ENCODE measurements at places on chromosomes 3 and 15.

- no peak for DNase-seq
These were observed 2.9 kb downstream of the GALNT15 start for GRCh38 chr3:16177382-16177781.

DNA sequence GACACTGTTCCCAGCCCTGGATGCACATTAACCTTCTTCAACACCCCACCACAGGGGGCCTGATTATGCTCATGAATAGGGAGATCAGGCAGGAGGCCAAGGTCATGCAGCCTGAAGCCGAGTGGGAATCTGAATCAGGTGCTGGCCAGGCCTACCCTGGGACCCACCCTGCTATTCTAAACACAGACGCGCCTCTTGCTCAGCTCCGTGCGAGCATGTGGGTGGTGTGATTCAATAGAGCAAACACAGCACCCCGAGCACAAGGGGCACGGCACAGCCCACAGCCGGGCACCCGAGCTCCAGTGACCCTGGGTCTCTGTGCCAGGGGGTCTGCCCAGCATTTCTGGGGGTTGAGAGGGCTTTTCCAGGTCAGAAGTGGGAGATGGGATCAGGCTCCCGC, 24.6 kb upstream of the GRIP2 start:
- no peak for DNase-seq

- peak; percentile 99 for DNase-seq
These were observed 52.3 kb upstream of the PRR20G start for GRCh38 chr3:127339928-127340861.

- DNase-seq, result no peak
These were observed 25.8 kb downstream of the MKRN2 start for GRCh38 chr3:12582730-12583129.

DNA sequence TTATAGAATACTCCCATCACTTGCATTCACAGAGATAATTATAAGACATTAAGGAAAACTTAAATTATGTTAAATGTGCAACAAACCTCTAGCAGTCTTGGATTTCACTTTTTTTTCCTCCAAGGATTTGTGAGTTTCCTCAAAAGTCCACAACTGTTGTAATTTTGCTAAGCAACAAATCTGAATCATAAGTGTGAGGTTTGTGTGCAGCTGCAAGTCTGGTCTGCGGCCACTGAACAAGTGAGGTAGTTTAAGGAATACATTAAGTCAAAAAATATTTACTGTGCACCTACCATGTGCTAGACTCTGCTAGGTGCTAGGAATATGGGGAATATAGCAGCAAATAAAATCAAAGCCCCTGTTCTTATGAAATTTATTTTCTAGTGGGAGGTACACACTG, 70.2 kb downstream of the LRRC28 start:
- no peak for DNase-seq

DNA sequence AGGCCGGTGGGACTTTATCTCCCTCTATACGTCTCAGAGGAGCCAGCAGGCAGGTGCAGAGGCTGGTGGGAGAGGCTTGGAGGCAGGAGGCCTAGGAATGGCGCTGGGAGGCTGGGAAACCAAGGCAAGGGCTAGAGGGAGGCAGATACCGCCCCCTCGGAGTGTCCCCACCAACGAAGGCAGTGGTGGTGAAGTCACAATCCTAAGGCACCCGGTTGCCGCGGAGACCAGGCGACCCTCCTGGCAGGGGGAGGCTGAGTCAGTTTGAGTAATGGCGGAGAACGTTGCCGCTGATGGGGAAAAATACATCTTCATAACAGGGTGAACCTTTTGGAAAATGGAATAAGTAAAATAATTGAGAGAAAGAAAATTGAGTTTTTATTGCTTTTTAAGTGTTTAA, 29.9 kb upstream of the CACNA2D2 start:
- DNase-seq, result no peak

GRCh38 chr3:141851411-141851810, 25.0 kb upstream of the ATP1B3 start:
- DNase-seq, result no peak

DNA sequence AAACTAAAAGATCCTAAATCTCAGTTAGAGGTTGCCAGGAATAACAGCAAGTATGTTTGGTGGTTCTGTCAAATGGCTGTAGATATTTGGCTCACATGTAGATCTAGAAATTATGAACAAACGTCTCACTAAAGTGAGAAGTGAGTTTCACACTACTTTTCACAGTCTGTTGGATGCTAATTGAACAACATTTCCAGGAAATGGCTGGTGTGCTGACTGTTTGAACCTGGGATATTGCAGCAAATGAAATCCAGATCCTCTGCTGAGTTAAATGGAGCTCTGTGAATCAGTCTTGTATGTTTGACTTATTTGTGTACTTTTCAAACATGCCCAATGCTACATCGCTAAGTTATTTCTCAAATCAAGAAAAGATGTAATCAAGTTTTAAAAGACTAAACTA, 21.3 kb upstream of the RSL24D1 start:
- no peak for DNase-seq

- DNase-seq, result no peak
These were observed 143.5 kb downstream of the NUP210 start for GRCh38 chr3:13276438-13277195.

DNA sequence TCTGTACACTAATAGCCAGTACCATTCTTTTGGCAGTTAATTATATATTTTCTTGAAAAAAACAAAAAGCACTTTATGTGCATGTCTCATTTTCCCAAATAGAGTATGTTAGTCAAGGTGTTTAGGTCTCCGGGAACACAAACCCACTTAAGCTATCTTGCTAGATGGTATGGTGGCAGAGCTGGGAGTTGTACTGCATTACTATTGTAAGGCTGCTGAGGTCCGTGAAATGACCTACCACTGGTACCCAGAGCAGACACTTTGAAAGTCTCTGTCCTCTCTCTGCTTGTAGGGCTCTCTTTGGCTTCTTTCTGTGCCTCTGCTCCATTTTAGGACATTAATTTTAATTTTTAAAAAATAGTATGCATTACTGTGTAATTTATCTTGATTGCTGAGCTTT, 8.8 kb downstream of the TMOD3 start:
- no peak for DNase-seq

GRCh38 chr3:123031051-123031450, 3.5 kb upstream of the SEMA5B start:
- no peak for DNase-seq

DNA sequence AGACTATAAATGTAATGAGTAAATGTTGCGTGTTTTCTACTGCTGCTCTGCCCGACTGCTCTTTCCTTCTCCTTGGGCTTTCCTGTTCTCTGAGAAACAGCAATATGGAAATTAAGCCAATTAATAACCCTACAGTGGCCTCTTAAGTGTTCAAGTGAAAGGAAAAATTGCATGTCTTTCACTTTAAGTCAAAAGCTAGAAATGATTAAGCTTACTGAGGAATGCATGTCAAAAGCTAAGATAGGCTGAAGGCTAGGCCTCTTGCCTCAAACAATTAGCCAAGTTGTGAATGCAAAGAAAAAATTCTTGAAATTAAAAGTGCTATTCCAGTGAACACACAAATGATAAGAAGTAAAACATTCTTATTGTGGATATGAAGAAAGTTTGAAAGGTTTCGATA, 55.0 kb downstream of the ATP2C1 start:
- no peak for DNase-seq

- peak; percentile 44 for DNase-seq
These were observed 345.1 kb downstream of the IL5RA start for GRCh38 chr3:2765002-2765579.

- DNase-seq, result no peak
These were observed 109.1 kb downstream of the LPP start for GRCh38 chr3:188262913-188263683.

DNA sequence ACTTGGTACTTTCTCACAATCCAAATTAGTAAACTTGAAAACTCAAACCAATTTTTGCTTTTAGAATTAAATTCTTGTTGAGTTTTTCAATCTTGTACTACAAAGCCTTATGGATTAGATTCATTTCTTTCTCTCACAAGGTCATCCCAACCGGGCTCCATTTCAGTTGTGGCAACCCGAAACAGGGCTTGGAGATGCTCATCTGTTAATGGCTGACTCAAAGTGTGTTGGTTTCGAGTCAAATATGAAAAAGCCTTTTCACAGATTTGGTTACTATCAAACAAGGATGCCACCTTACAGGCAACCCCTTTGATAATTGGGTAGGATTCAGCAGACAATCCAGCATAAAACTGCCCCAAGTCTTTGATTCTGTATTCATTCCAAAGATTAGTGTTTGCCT, 1.8 kb downstream of the EPM2AIP1 start:
- DNase-seq, result no peak

- no peak for DNase-seq
These were observed 204.4 kb upstream of the RASGRP1 start for GRCh38 chr15:38768970-38769369.

DNA sequence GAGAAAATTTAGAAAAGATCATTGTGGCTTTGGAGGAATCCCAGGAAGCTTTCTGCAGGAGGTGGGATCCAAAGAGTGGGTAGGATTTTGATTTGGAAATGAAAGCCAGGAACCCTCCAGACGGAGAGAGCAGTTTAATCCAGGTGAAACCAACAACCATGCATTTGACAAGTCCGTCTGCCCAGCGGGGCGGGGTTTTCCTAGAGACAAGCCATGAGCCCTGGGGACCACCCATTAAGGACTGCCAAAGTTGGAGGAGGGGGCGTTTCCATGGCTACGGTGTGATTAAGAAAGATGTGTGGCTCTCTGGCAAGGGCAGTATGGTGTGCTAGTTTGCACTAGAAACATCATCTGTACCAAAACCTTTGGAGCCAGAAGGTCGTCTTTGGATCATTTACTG, 53.4 kb downstream of the SRGAP3 start:
- DNase-seq, result peak; percentile 98

DNA sequence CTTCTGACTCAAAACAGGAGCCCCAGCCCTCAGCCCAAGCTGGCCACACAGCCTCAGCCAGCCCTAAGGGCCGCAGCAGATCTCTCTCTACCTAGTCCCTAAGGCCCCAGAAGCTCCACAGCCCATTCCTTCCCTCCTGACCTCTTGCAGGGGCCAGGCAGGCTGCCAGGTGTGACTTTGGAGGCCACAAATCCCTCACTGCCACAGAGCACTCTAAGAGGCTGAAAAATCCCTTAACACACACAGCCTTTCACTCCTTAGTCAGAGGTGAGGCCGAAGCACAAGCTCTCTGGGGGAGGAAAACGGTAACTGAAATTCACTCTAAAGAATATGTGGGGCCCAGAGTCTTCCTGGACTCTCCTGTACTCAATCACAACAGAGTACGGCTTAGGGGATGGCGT, 23.3 kb downstream of the LRRC2 start:
- DNase-seq, result no peak

GRCh38 chr3:60189304-60189703, 1061.9 kb downstream of the FHIT start:
- no peak for DNase-seq

DNA sequence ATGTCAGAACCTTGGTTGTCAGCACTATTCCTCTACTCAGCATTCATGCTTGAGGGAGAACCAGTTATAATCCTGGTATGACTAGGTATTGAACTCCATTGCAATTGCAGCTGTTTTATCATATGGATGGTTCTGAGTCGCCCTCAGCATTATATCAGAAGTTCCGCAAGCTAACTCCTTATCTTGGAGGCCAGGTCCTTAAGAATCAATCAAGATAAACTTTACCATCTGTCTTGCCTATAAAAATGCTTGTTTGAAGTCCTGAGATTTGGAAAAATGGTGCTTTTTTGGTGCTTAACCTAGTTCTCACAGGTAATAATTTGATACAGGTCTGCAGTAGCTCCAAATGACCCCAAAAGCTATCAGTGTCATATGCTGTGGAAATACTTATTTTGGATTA, 16.3 kb upstream of the PLSCR1 start:
- DNase-seq, result no peak

- DNase-seq, result no peak
These were observed 189.0 kb upstream of the HES1 start for GRCh38 chr3:193946945-193947344.

DNA sequence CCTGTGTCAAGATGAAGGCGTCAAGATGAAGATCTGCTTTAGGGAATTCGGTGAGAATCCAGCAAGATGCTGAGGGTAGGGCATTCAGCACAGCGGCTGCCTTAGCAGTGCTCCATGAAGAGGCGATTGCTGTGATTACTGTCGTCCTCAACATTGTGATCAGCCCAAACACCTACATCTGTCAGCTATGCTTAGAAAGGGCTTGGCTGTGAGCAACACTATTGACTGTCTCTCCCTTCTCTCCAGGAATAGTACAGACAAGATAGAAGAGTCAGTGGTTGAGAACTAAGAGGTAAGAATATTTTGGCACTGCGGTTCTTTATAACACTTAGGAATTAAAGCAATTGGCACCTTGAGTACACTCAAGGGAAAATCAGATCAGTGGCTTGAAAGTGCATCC, 91.3 kb downstream of the THBS1 start:
- no peak for DNase-seq

GRCh38 chr3:332701-333100, 136.1 kb downstream of the CHL1 start:
- DNase-seq, result no peak

DNA sequence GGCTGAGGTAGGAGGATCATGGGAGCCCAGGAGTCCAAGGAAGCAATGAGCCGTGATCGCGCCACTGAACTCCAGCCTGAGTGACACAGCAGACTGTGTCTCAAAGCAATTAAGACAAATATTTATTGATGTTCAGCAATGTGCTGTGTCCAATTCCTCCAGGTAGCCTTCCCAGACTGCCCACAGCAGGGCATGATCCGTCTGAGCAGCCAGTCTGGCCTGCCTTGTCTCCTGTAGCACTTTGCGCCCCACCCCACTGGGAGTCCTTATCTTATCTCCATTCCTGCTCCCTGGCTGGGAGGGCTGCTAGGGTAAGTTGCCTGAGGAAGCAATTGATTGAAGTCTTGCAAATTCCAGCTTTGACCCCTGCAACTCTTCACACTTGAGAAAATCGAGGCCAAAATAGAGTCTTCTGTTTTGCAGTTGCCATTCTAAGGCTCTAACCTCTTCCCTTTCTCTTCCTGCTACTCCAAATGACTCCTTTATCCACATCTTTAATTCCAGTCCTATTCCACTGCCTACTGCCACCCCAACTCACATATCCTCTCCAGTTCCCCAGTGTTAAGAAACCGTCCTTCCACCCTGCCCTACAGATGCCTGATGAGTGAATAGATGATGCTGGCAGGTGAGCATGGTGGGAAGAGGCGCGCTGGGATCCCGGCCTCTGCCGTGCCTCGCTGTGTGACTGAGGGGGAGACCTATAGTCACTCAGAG, 26.9 kb upstream of the LCTL start:
- DNase-seq, result no peak

GRCh38 chr3:175077216-175077615, 218.1 kb downstream of the NAALADL2 start:
- no peak for DNase-seq

- DNase-seq, result no peak
These were observed 97.4 kb downstream of the ADCY5 start for GRCh38 chr3:123351501-123351900.

DNA sequence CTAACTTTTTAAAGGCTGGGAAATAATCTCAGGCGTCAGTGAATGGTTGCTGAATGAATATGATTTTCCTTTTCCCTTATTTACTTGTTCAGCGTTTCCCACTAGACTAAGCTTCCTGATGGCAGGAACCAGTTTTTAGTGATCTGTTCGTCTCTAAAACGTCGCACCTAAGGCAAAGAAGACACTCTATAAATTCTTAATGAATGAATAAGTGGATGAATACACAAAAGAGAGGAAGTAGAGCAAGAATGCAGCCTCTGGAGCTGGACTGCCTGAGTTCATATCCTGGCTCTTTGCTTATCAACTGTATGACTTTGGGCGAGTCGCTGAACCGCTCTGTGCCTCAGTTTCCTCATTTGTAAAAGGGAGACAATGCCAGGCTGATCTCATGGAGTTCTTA, 38.7 kb downstream of the WNT7A start:
- no peak for DNase-seq

GRCh38 chr15:34437687-34438086, at the start of gene GOLGA8A:
TSS of gene GOLGA8A (minus strand) at chr15:34437808. CDS start at chr15:34389691, 48,117 bp downstream.
- DNase-seq, result peak; percentile 60

- DNase-seq, result no peak
These were observed 1274.2 kb upstream of the GBE1 start for GRCh38 chr3:83035704-83036010.

Measured in NCI-H524 (cell line).